ENCODE measurements at places on chromosomes 1 and 21.

DNA sequence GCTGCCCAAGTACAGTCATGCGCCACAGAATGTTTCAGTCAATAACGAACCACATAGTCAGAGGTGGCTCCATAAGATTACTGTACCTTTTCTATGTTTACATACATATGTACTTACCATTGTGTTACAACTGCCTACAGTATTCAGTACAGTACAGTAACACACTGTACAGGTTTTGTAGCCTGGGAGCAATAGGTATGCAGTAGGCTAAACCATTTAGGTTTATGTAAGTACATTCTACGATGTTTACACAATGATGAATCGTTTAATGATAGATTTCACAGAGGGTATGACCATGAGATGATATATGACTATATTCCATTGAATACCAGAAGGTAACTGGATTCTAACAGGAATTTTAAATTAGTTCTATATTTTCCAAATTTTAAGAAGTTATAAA, 10.5 kb downstream of the YY1AP1 start:
- DNase-seq, result no peak

DNA sequence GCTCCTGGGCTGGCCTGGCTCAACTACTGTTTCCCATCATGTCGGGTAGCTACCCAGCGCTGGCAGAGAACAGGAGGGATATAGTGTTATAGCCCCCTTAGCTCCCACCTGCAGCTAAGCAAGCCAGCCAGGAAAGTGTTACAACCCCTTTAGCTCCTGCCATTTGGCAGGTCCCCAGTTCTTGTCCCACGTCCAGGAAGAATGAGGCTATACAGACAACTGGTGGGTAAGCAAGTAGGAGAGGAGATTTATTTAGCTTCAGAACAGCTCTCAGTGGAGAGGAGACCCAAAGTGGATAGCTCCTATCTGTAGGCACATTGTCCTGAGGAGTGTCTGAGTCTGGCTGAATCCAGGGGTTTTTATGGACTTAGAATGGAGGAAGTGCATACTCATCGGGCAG, 741.1 kb upstream of the B3GALT2 start:
- DNase-seq, result no peak

- no peak for DNase-seq
These were observed 7.6 kb upstream of the FLG2 start for GRCh38 chr1:152367436-152367835.

- peak; percentile 98 for DNase-seq
These were observed 533 bp upstream of the LEPR start for GRCh38 chr1:65419681-65420589.

- no peak for DNase-seq
These were observed 49.5 kb upstream of the BCL10 start for GRCh38 chr1:85325920-85326319.

GRCh38 chr1:2344744-2345296, 46.5 kb downstream of the MORN1 start:
- DNase-seq, result no peak

DNA sequence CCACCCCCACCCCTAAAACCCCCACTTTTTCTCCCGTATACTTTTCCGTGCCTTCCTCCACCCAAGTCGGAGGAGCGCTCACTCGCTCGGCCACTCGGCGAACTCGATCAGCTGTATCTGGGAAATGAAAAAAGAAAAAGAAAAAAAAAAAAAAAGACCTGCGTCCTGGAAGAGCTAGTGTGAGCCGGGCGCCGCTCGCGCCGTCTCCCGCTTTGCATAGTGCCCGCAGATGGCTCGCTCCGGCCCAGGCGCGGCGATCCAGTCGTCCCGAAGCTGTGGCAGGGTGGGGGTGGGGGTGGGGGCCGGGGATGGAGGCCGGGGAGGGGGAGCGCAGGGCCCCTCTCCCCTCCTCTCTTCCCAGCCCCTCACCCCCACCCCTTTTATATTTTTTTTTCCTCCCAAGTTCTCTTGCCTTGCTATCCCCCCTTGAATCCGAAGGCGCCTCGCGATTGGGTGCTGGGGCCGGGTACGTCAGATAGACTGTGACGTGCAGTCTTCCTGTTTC, 299 bp upstream of the PROX1 start:
- peak; percentile 79 for DNase-seq

DNA sequence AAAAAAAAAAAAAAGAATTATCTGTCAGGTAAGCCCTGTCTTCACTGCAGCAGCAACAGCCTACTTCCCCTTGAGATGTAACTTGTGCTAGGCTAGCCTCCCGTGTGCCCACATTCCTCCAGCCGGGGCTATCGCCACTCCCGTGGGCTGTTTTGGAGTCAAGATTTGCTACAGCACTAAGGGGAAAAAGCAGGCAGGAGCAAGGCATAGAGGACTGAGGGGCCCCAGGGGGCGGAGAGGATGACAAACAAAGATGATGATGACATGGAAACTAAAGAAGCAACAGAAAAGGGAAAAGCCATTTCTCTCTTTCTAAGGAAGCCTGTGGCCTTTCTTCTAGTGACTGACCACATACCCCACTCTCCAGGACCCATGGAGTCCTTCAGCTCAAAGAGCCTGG, 1.9 kb downstream of the TNFAIP8L2 start:
- DNase-seq, result no peak

GRCh38 chr1:100246738-100247137, 2.9 kb downstream of the DBT start:
- DNase-seq, result no peak

GRCh38 chr1:226526801-226527595, 21.6 kb upstream of the STUM start:
- DNase-seq, result peak; percentile 48

- peak; percentile 47 for DNase-seq
These were observed 335.0 kb upstream of the GREM2 start for GRCh38 chr1:240946926-240947325.

DNA sequence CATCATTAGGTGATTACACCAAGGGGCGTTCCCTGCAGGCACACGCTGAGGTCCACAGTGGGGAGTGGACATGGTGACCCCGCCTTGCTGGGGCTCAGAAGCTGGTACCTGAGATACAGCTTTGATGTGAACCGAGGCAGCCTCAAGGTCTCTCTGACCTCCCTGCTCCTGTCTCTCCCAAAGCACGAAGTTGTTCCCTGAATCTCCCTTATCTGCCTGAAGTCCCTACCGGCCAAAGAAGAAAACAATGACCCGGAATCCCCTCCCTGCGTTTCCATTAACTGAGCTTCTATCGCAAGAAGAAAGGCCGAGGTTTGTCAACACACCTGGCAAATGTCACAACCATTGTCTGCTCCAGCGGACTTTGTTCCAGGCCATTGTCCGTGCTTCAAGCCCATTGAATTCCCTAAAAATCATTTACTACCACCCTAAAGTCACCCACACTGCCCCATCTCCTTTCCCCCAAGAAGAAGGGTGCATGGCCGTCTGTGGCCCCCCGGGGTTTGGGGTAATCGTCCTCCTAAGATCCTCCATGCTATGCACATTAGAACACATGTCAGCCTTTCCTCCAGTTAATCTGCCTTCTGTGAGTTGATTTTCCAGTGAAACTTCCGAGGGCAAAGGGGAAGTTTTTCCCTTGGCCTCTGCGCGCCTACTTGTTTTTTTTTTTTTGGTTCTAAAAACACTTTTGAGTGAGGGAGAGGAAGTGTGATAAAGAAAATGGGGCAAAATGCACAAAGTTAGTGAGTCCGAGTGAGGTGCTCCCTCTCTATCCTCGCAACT, 48.1 kb upstream of the COL18A1 start:
- DNase-seq, result no peak

DNA sequence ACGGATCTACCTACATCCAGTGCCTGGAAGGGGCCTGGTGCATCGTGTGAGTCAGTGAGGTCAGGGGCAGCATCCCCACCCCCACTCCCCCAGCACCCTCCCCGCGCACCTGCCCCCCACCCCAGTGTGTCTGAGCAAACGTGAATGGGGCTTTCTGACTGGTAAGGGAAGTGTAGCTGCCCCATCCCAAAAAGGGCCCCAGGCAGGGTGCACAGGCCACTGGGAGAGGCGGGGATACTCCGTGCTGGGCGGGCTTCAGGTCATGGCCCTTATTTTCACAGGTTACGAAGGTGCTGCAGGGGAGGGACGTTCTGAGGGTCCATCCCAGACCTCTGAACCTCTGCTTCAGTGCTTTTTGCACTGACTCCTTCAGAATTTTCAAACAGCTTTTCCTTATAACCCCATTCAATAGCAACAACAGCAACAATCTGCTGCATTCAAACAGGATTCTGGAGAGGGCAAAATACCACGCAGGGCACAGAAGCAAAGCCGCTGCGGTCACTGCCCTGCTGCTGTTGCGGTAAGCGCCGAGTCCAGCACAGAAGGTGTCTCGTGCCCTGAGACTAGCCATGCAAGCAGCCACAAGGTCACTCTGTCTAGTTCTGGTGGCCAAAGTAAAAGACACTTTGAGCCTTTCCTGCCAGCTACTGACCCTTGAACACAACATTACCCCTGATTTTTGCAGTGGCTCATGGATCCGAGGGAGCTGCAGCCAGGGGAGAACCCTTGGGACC, 10.3 kb downstream of the TTC34 start:
- no peak for DNase-seq

GRCh38 chr1:185008838-185009237, 34.5 kb upstream of the NIBAN1 start:
- DNase-seq, result no peak

- DNase-seq, result no peak
These were observed 45.4 kb upstream of the WASF2 start for GRCh38 chr1:27535386-27535785.

DNA sequence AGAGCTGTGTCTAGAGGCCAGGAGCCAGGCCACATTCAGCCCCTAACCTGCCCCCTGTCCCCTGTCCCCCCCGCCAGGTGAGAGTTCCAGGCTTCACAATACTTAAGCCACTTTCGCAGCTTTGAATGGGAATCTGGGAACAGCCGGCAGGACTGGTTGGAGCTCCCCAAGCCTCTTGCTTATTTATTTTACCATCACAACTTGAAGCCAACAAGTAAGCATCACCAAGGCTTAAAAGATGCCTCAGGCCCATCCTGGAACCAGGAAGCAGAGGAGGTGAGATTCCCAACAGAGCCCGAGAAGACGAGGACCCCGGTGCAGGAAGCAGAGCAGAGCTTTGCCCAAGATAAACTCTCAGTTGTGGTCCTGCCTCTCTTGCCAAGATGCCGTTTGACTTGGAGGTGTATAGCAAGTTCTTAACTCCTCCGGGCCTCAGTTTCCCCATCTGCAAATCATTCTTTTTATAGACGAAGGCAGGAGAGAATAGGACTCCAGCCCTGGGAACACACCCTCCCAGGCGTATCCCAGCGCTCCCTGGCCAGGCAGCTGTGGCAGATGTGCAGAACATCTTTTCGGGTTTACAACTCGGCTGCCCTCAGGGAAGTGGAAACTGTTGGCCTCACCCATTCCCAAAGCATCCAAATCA, 66.8 kb upstream of the SLC25A33 start:
- DNase-seq, result no peak

GRCh38 chr1:66371233-66372005, 162.5 kb upstream of the SGIP1 start:
- peak; percentile 40 for DNase-seq

GRCh38 chr1:33219886-33220661, 36.2 kb upstream of the ZNF362 start:
- DNase-seq, result no peak

GRCh38 chr1:206734499-206735142, 36.0 kb upstream of the IL19 start:
- DNase-seq, result peak; percentile 76

DNA sequence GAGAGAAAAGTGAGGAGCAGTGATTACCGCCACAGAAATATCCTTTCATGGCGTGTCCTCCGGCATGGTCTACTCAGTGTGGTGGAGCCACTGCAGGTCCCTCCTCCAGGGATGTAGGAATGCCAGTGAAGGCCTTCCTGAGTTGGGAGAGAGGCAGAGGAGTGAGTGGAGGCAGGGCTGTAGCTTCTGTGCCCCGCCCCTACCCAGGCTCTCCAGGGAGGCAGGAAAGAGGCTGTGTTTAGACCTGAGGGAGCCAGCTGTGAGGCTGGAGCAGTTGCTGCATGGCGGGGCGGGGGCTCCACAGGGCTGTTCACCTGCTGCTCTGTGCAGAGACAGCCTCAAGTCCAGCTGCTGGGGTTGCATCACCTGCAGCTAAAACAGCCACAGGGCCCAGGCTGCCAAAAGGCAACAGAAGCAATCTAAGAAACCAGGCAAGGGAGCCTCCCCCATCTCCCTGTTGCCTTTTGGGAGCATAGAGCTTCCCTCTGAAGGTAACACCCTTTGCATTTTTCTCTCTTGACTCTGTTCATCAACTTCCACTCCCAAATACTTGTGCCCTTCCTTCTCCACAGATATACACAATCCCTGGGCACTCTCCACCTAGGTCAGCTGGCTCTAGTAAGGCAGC, 801 bp upstream of the ANXA9 start:
- peak; percentile 55 for DNase-seq

DNA sequence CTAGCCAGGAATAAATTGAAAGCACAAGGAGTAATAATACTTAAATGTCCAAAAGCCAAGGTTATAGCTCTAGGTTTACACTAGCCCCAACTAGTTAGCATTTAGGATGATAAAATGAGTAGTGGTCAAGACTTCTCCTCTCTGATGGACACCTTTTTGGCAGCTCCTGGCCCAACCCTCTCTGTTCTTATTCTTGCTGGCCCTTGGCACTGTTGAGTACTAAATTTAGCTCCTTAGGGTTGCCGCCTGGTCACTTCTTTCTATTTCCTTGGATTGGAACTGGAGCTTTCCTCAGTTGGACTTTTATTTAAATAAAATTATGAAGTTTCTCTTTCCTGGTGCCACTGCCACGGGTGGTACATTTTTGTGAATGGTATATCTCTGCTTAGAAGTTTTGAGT, 28.3 kb downstream of the ARID1A start:
- DNase-seq, result no peak

DNA sequence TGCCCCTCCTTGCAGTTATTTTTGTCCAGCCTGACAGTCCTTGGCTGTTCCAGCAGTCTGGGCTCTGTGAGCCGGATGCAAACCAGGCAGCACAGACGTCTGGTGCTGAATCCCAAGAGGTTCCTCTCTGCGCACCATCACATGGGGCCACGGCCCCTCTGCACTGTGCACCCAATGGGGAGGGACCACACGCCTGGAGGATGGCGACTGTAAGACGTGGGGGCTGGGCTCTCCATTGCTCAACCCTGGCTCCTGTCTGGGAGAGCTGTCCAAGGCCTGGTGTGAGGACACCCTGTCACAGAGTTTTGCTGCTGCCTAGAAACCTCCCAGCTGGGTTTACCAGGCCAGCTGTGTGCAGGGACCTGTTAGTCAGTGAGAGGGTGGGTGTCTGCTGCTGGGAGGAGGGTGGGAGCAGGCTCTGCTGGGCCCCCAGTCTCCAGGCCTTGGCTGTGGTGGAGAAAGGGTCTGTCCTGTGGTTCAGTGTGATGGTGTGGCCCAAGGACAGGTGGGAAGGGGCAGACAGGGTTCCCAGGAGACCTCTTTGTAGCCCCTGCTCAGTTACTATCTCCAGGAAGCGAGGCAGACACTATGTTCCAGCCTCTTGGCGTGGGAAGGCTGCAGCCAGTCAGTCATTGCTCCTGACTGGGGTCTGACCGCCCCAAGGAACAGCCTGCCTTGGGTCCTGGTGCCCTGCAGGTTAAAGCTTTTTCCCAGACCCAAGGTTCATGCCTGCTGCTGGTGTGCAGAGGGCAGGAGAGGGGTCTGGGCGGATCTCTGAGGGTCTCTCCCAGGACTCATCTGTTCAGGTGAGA, 13.8 kb downstream of the HEYL start:
- DNase-seq, result no peak

GRCh38 chr1:110787328-110788071, 85.4 kb upstream of the CD53 start:
- no peak for DNase-seq

GRCh38 chr21:33443194-33443593, 36.6 kb downstream of the TMEM50B start:
- DNase-seq, result no peak

- DNase-seq, result no peak
These were observed 199.5 kb downstream of the LRRIQ3 start for GRCh38 chr1:73998348-73998959.

- no peak for DNase-seq
These were observed 27.9 kb downstream of the FAM163A start for GRCh38 chr1:179770887-179771502.

- DNase-seq, result no peak
These were observed 118.6 kb upstream of the IFFO2 start for GRCh38 chr1:19074902-19075721.
